ENCODE measurements at places on chromosomes 4 and X.

- no peak for DNase-seq
Observed at GRCh38 chr4:105426187-105426897, 47.5 kb downstream of the PPA2 start.

GRCh38 chr4:159446266-159446976, 343.5 kb downstream of the RAPGEF2 start:
- DNase-seq: peak; percentile 12

- DNase-seq: peak; percentile 37
Observed at GRCh38 chr4:8403173-8403753, 37.3 kb downstream of the ACOX3 start.

- no peak for DNase-seq
Observed at GRCh38 chrX:113974881-113975280, 609.0 kb upstream of the HTR2C start.

- no peak for DNase-seq
Observed at GRCh38 chr4:149572716-149573115, 242.9 kb downstream of the IQCM start.

DNA sequence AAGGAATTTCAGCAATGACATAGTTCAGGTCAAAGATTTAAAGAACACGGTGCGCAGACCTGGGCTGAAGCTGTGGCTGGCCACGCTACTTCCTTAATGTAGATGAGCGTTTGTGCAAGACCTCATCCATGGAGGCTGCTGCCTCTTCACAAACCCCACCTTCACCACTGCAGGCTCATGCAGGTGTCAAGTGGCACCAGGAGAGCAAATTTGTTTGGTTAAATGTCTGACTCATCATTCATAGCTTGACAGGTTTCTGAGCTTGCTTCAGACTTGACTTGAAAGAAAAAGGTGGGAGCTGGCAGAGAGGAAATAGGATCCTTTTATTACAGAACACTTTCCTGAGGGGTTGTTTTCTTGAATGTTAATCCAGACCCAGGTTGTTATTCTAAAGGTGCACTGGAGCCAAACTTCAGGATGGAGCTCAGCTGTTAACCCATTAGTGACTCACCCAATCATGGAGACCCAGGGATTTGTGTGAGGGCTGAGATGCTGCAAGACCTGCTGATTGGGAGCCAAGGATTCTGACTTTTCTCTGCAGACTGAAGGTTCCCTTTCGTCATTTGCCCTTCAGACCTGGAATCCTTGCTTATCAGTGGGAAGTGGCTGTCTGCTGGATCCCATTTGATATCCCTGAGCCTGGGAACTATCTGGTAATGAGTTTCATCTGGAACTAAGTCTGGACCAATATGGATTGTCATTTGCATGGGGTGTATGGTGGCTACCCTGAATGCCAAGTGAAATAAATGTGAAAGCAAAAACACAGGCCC, 315.3 kb downstream of the PTTG2 start:
- no peak for DNase-seq

DNA sequence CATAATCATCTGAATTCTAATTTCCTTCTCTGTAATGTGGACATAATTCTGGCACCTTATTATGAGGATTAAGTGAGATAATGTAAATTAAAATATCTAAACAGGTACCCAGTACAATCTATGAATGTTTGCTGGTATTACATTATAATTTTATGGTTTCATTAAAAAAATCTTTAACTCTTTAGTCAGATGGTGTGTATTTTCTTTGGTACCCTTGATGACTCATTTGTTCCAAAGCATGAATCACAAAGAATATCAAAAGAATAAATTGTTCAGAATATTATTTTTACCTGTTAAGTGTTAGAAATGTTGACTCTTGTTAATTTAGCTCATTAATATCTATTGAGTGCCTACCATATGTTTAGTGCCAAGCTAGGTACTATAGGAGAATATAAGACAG, 74.3 kb downstream of the SNX25 start:
- DNase-seq: no peak

DNA sequence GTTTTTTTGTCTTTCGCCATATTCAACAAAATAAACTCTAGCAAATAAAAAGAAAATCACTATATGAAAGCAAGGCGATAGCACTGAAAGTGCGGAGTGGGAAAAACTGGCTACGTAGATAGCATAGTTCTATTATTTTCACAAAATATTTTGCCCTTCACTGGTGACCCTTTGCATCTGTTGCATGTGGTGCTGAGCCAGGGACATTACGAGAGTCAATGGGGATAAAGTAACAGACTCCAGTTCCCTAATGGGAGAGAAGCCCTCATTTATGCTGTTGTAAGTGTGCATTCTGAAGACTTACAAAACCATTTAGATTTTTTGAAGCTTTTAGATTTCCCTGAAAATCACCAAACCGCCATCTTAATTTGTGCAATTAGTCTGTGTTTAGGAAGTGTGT, 501.6 kb downstream of the PPARGC1A start:
- no peak for DNase-seq

- no peak for DNase-seq
Observed at GRCh38 chr4:6320663-6321062, 51.0 kb downstream of the WFS1 start.

DNA sequence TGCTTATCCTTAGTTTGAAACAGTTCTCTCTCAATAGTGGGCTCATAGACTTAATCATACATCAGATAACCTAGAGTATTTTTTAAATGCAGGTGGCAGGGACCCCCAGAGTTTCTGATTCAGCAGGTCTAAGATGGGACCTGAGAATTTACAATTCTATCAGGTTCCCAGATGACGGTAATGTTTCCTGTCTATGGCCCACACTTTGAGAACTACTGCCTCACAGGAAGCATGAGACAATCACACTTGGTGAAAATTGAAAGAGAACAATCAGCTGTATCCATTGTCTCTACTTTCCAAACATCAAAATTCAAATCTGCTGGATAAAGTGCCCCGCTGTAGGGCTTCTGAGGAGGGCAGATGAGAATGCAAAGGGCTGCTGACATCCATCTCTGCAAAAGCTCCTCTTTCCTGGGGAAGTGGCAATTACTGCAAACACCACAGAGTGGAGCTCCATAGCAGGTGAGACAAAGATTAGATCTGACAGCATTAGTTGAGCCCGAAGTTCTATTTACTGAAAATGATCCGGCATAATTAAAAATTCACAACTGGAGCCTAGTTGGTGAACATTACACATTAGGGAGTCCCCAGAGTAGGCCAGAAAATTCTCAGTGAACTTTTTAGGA, 187.8 kb upstream of the MBNL3 start:
- no peak for DNase-seq

DNA sequence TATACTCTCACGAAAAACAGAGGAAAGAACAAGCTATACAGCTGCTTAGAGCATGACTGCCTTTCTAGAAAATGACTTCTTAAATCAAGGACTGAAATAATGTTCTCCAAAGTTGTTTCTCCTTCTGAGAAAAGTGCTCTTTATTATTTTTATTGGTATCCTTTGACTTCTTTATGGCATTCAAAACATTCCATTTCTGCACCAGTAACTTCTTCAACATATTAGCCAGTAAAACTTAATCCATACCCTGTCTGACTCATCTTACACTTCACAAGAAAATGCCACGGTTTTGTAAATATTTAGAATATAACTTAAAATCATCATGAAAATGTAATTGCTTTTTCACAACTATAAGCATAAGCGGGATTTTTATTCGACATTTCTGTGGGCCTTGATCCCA, 180.4 kb downstream of the NR3C2 start:
- no peak for DNase-seq

DNA sequence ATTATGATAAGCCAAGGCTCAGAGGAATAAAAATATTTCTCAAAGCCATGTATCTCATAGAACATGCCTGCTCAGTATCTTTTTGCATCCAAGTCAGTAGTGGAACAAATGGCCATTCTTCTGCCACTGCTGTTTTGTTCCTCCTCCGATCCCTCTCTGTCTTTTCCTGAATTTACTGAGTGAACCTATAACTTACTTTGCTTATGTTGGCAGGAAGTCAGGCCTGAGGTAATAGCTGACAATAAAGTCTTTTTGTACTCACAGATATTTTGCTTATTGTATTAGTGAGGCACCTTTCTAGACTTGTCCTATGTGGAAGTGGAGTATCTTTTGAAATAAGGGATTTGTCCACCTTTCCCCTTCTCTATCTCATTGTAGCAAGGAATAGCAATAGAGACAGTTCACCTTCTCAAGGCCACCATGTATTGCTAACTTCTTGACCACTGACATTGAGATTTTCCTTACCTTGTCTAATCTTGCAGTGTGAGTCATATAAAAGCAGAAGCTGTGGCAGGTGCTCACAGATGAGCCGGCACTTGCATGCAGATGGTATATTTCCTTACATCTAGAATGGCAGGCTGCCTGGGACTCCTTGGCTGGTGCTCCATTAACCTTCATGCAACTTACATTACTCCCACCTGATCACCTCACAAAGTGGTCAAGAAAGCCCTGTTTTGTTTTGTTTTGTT, 68.2 kb downstream of the AGTR2 start:
- DNase-seq: no peak

DNA sequence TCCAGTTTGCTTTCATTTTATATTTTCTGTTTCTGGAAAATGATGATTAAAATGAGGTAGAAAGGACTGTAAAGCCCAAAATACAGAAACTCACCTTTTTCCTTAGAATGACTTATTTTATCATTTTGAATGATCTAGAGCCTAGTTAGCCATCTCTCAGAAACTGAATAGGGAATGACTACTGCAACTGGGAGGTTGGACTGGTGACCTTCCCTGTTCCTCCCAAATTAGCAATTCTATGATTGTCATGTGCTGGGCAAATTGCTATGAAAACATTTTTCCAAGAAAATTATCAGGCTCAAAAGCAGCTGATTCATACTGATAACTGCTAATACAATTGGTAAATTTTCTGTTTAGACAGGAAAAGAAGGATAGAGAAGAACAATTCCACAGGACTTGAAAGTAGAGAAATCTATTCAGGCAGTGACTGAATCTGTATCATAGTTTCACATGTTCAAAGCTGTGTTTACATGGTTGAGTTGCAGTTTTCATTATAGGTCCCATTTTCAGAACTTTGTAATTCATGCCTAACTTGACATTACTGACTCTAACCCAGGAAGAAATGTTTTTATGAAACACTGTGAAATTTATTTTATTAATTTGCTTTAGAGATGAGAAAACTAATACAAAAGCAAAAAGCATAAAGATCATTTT, 43.4 kb upstream of the SEC24B start:
- DNase-seq: no peak

DNA sequence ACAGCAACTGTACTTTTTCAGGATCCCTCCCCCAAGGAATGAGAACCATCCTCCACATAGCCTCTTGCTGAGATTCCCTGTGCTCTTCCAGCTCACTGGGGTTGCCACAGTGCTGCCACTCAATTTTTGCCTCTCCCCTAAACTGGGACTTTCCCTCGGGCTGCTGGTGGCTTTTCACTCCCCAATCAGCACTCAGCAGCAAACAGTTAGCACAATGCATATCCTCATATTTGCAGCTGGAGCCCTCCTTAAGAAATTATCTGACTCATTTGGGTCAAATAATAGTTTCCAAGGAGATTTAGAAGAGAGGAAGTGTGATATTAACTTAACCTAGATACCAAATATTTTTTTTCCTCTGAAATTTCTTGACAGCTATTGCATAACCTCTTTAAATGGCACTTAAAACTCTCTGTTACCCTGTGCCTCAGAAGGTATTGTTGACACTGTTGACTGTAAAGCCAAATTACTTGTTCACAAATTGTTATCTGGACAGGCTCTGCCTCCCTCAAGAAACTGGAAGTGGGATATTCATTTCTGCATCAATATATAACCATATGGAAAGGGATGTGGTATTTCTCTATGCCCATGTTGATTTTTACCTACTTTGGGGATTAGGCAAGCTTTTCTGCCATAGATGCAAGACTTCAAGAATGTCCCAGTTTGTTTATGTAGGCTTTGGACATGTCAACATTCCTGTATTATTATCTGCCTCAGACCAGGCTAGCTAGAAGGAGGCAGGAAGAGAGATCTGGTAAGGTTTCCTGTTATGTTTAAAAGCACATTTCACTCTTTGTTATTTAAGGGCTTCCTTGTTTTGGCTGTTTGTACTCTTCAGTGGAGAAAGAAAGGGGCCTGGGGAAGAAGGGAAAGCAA, 58.0 kb downstream of the SEPTIN11 start:
- DNase-seq: no peak

DNA sequence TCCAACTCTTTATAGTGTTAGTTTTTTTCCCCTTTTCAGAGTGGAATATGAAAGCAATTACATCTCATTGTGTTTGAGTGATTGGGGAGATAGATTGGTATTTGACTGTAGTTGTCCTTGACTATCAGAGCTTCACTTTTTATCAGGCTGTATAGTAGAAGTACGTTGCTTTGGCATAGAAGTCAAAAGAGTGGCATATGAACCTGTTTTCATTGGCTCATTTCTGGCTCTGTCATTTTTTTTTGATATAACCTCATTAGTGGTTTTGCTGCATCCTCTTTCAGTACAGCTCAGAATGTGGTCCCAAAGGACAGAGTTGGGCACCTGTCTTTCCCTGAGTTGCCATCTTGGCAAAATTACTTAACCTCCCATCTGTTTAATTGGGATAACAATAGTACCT, 1.4 kb downstream of the TMA16 start:
- DNase-seq: no peak

DNA sequence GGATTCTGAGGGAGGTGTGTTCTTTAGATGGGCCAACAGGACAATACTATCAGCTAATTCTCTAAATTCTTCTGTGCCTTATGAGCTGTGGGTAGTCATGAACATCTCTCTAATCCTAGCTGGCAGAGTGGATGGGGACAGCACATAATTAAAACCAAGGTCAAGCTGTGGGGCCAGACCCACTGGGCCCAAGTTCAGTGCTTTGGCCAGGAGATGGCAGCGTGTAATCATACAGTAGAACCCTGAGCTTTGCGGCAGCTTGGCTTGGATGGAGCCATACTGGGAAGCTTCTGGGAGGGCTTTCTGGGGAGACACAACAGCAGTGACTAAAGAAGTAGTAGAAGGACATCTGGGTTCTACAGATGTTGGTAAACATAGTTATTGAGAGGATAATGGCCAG, 140.3 kb upstream of the CXCL13 start:
- no peak for DNase-seq

GRCh38 chr4:67615119-67615518, 56.6 kb downstream of the STAP1 start:
- no peak for DNase-seq

DNA sequence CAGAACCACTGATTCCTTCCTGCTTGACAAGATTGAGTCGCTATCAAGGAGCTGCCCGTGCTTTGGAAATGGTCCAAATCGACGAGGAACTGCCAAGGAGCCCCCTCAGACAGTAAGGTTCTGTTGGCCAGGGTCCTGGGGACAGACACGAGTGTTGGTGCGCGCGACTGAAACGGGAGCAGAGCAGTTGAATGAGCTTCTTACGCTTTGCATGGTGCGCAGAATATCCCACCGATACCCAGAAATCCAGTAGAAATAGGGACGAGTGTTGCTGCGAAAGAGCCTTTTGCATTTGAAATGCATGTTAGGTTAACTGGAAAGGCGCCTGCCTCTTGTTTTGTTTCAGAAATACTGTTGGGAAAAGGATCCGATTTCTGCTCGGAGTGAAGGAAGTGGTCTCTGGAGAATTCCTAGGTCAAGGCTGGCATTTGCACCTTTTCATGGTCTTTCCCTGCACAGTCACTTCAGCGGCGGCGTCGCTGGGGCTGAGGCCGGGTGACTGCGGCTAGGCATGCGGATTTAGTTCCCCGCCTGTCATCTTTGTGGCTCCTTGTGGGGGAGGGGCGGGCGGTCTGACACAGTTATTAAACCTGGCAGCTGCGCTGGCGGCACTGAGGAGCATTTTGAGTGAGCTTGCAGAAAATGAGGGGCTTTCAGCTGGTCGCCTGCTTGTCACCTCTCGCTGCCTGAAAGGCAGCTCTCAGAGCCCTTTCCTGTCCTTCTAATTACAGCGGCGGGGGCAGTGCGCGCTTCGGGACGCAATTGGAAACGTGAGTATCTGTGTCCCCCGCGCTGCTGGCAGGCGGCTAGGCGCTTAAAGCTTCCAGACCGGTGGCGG, 51.5 kb upstream of the TRIM2 start:
- DNase-seq: peak; percentile 44

Measured in CD4-positive, CD25-positive, alpha-beta regulatory T cell (primary cell).